ENCODE measurements at places on chromosomes 6 and 20.

DNA sequence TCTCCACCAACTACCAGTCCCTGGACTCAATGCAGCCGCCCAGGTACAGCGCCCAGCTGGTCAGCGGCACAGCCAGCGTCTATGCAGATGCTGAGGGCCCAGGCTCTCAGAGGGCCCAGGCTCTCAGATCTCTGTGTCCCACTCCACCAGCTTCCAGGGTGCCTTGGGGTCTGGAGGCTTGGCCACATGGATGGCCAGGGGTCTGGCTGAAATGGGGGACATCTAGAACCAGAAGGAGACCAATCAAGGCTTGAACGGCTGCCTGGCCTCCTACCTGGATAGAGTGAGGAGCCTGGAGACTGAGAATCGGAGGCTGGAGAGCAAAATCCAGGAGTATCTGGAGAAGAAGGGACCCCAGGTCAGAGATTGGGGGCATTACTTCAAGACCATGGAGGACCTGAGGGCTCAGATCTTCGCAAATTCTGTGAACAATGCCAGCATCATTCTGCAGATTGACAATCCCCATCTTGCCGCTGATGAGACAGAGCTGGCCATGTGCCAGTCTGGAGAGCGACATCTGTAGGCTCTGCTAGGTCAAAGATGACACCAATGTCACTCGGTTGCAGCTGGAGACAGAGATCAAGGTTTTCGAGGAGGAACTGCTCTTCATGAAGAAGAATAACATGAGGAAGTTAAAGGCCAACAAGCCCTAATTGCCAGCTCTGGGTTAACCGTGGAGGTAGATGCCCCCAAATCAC is 44.1 kb upstream of the GRM4 start:
- no peak for DNase-seq

DNA sequence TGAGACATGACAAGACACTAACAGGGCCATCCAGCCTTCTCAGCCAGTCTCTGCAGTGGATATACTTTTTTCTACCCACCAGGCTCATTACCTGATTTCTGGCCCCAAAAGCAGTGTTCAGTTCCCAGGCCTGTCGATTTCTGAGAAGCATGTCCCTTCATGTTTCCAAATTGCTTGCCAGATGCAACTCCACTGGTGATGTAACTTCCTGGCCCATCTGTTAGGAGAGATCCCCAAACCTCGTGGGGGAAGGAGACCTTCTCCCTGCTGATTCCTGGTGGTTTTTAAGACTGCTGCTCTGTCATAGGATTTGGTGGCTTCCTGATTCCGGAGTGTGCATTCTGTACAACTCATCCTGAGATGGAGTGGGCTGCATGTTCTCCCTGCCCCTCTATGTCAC is 31.6 kb upstream of the MRPS10 start:
- no peak for DNase-seq

DNA sequence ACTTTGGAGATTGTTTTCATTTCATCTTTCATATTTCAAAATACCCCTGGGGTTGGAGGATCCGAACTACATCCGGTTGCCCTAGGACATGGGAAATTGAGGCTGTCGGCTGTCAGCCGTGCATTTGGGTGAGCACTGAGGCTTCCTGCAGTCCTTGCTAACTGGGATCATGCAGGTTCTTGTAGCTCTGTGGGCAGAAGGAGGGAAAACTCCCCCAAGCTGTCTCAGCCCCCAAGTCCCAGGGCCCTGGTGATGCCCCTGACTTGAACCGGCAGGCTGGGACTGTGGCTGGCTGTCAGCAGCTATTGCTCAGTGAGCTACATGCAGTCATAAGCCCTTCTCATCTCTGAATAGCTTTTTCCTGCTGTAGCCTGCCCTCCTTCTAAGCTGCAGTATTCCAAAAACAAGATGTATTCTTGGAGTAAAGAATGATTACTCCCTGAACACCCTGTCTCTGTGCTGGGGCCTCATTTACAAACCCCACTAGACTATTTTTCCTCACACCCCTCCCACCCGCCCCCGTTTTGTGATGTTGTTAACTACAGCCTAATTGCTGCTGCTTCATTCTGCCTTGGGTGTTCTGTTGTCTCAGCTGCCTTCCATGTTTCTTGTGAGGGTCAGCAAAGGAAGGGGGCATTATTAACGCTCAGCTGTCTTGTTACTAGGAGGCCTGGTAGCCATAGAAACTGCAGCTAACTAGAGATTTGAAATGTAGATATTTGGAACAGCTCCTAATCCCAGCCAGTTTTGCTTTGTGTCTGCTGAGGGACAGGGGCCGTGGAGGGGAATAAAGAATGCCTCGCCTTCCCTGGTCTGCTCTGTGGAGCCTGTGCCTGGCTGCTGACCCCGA is 18.1 kb downstream of the MTRES1 start:
- DNase-seq = peak; percentile 81

- no peak for DNase-seq
Measured at GRCh38 chr6:131377112-131377705, 195.8 kb upstream of the ARG1 start.

- peak; percentile 54 for DNase-seq
Measured at GRCh38 chr6:33695451-33695887, 16.0 kb downstream of the UQCC2 start.

DNA sequence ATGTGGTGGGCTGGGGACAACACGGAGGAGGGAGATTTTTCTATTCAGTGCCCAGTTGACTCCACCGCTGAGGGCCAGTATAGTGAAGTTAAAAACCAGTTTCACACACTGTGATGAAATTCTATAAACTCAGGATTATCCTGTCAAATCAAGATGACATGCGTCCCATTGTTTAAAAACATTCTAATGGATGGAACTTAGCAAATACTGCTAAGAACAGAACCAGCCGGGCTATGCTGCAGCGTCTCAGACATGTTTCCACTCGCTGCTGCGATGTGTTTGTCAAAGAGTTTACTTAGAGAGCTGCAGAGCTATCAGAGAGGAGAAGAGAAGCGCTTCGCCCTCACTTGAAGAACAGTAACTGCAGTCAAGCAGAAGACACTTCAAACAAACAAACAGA is 212.6 kb upstream of the FOXQ1 start:
- DNase-seq = no peak

DNA sequence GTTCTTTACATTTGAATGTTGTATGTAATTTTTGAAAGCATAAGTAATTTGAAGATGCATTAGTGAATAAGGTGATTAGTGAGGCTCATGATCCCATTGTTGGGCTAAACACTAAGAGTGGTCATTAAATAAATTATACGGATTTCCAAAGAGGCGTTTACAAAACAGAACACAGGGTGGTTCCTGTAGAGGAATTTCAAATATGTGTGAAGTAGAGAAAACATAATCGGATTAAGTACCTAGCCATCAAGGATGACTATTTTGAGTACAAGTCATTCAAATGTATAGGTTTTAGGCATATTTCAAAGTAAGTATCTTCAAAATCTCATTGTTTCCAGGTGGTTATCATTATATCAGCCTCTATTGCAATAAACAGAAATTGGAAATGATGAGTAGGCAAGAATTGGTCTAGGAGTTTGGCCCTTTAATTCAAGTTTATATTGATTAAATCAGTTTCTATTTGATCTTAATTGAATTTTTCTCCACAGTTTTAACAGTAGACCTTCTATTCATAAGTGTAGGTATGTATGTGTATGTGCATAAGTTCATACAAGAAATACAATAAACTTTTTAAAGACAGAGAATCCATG is 94.8 kb downstream of the MYLK4 start:
- DNase-seq = no peak

GRCh38 chr6:16274483-16274882 is 36.1 kb downstream of the GMPR start:
- DNase-seq = no peak

DNA sequence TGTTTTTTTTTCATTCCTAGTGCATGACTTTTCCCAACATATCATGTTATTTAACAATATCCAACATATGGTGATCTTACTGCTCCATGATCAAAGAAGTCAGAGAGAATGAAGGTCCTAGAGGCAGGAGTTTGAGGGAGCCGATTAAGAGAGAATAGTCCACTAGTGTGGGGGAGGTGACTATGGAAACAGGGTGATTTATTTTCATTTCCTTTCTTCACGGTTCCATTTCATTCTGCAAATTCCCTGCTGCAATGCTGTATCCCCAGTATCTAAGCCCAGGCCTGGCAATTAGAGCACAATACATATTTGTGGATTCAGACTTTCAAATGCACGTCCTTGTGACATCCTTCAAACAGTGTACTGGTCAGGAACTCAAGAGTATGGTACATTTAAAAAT is 91.4 kb downstream of the CD83 start:
- DNase-seq = no peak

GRCh38 chr20:20499439-20499838 is 131.5 kb downstream of the INSM1 start:
- DNase-seq = no peak

- DNase-seq = no peak
Measured at GRCh38 chr6:12007887-12008286, 4.2 kb upstream of the HIVEP1 start.

DNA sequence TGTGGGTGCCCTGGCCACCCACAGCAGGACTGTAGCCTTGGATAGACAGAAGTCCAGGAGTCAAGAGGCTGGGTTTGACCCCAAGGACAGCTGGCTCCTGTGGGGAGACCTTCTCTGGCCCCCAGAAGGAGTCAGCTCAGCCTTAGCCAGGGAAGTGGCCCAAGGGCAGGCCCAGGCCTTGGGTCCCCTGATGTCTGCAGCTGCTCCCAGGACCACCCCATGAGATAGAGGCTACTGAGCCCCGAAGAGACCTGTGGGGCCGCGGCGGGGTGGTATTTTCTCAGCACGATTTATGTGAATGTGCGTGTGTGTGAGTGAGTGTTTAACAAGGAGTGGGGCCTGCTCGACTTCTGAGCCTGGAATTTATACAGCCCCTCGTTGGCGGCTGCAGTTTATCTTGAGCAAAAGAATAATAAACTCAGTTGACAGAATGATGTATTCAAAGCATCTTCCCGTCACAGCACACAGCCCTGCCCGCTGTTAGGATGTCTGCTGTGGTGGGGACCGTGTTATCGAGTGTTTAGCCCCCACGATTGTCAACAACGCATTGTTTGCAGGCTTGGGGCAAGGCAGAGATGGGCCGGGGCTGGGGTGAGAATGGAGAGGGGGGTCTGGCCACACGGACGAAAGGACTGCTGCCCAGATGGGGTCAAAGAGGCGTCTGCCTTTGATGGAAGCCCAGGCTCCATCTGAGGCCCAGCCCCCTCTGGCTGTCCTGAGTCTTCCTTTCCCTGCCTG is 163.3 kb downstream of the VEGFA start:
- no peak for DNase-seq

GRCh38 chr20:20391115-20391514 is 23.2 kb downstream of the INSM1 start:
- DNase-seq = no peak

- peak; percentile 51 for DNase-seq
Measured at GRCh38 chr20:41316602-41317545, 657 bp downstream of the ZHX3 start.

DNA sequence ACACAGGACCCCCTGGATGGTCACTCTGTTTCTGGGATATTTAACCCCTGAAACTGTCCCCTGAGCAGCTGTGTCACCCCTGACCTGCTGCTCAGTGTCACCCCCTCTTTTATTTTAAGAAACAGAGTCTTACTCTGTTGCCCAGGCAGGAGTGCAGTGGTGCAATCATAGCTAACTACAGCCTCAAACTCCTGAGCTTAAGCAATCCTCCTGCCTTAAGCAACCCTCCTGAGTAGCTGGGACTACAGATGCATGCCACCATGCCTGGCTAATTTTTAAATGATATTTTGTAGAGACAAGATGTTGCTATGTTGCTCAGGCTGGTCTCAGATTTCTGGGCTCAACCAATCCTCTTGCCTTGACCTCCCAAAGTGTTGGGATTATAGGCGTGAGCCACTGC is 21.5 kb upstream of the GTSF1L start:
- no peak for DNase-seq

DNA sequence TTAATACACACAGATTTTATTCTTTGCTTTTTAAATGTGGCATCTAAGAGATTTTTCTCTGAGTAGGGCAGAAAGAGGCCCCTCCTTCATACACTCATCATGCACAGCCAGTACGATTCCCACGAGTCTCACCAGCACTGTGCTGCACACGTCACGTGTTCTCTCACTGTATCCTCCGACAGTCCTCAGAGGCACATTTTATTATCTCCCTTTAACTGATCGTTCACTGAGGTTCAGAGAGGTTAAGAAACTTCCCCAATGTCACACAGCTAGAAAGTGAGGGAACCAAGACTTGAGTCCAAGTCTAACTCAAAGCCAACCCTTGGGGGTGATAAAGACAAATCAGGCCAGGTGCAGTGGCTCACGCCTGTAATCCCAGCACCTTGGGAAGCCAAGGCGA is 142.5 kb downstream of the PREX1 start:
- no peak for DNase-seq

- no peak for DNase-seq
Measured at GRCh38 chr20:34100576-34100975, 11.5 kb downstream of the EIF2S2 start.

DNA sequence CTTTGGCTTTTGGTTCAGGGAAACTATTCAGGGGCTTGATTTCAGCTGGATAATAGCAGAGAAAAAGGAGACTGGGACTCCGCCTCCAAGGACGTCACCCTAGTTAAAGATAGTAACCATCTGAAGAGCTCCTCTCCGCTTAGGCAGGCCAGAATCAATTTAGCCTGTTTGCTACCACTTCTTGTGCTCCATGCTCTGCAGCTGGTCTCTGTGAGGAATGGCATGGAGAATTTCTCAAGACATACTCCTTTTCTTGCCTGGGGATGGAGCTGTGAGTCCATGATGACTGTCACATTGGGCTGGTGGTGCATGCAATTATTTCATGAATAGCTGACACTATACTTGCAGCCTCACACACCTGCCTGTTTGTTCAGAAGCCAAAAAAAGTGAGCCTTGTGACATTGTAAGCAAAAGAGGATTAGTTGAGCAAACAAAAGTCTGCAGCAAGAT is 61.4 kb downstream of the TXLNB start:
- DNase-seq = peak; percentile 34

GRCh38 chr6:82955841-82956240 is 109.8 kb downstream of the UBE3D start:
- no peak for DNase-seq

GRCh38 chr6:108227290-108227689 is 33.5 kb downstream of the SNX3 start:
- DNase-seq = no peak

GRCh38 chr20:47252879-47253307 is 103.6 kb downstream of the ZMYND8 start:
- no peak for DNase-seq

DNA sequence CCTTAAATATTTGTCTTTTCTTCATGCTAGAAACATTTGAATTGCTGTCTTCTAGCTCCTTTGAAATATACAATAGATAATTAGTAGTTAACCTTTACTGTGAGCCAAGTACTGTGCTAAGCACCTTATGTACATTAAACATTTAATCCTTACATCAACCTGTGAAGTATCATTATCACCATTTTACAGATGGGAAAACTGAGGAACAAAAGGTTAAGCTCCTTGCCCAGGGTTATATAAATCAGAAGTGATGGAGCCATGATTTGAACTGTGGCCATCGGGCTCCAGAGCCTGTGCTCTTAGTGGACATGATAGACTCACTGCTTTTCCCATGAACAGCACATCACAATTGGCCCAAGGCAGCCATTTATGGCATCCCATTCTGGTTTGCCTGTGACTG is 140.9 kb downstream of the UNC5CL start:
- no peak for DNase-seq

- DNase-seq = no peak
Measured at GRCh38 chr6:108820006-108820405, 28.2 kb upstream of the ARMC2 start.

GRCh38 chr6:149545258-149545753 is 537 bp downstream of the PPIL4 start:
- no peak for DNase-seq

GRCh38 chr6:149234051-149234962 is 83.2 kb upstream of the TAB2 start:
- no peak for DNase-seq

Data from NCI-H1092 (cell line).